ENCODE measurements at places on chromosomes 13 and 19. TPM values are rescaled to one million over a fixed set of nuclear protein-coding genes. Genes with fewer than 3 reads are reported as not detected.

SHISA2 gene
- not detected for total RNA-seq

DAZAP1 gene
- 109 TPM for total RNA-seq

KLK2 gene
- total RNA-seq = not detected

HIPK4 gene
- total RNA-seq = 0.07 TPM

FUT2 gene
- not detected for total RNA-seq

ZNF763 gene
- total RNA-seq = 1.4 TPM

CALR3 gene
- total RNA-seq = not detected

PLVAP gene
- not detected for total RNA-seq

RFPL4AL1 gene
- total RNA-seq = not detected

TUBB4A gene
- total RNA-seq = not detected

LMTK3 gene
- total RNA-seq = 0.88 TPM

DNA sequence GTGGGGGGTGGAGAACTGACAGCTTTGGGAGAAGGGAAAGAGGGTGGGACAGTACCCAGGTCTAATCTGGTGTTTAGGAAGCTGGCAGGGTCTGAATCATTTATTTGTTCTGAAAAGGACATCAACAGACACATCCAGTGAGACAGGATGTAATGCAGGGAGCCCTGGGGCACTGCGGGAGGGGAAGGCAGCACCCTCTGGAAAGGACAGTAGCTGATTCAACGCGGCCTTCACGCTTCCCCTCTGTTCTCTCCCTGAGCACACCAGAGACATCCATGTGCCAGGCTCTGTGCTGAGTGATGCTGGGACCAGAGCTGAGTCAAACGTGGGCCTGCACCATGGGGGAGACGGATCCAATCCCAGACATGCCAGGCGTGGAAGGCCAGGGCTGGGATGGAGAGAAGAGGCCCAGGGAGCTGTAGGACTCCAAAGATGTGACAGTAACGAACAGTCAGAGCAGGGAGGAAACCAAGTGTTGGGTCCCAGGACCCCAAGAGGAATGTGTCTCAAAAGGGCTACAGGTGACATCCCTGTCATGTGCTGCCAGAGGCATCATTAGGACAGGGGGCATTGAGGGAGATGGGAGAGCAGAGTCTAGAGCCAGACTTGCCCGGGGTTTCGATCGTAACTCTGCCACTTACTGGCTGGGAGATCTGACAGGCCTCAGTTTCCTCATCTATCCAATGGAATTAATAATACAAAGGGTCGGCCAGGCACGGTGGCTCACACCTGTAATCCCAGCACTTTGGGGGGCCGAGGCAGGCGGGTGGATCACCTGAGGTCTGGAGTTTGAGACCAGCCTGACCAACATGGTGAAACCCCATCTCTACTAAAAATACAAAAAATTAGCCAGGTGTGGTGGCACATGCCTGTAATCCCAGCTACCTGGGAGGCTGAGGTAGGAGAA is 1.7 kb downstream of the ETFB start:
- DNase-seq = peak; percentile 6

DNA sequence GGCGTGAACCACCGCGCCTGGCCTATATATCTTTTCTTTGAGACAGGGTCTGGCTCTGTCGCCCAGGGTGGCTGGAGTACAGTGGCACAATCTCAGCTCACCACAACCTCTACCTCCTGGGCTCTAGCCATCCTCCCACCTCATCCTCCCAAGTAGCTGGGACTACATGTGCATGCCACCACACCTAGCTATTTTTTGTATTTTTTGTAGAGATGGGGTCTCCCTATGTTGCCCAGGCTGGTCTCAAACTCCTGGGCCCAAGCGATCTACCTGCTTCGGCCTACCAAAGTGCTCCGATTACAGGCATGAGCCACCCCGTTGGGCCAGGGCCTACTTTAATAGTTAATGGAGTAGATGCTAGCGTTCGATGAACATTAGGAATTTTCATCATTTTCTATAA is 3.4 kb downstream of the TNPO2 start:
- no peak for DNase-seq

DNA sequence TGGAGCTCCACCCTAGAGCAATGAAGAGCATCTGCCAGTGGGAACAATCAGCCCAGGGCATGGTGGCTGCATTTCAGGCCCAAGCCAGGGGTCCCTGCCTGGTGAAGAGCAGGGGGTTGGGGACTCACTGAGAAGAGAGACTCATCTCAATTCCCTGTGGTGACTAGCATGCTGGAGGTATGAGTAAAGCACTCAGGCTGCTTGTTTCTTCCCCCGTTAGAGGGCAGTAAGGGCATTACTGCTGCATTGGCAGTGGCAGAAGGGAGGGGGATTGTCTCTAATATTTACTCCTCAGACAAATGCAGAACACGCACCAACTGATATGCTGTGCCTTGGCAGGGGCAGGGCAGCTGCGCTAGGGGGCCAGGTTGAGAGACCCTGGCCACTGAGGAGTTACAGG is 329.1 kb downstream of the SLITRK5 start:
- DNase-seq = no peak

GRCh38 chr13:111117289-111117688 is 2.2 kb downstream of the ARHGEF7 start:
- DNase-seq = no peak

- DNase-seq = no peak
Measured at GRCh38 chr13:70255406-70255991, 147.2 kb upstream of the KLHL1 start.

GRCh38 chr13:24725379-24725778 is 38.6 kb upstream of the RNF17 start:
- DNase-seq = no peak

DNA sequence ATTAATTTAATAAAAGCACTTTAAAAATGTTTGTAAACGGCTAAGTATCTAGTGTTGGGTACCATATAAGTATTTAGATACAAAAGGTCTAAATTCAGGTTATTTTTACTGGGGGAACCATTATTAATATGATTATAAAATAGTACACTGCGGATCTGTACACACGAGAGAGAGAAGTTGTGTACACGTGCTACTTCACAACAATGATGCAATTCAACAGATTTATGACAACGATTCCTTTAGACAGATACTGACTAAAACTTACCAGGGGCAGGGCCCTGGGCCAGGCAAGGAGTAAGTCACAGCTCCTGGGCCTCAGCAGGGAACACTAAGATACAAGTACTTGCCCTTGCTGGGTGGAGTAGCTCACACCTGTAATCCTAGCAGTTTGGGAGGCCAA is 29.1 kb upstream of the TPTE2 start:
- no peak for DNase-seq

- DNase-seq = no peak
Measured at GRCh38 chr19:10321874-10322835, 6.3 kb upstream of the FDX2 start.

- DNase-seq = no peak
Measured at GRCh38 chr13:110830800-110831371, 84.0 kb downstream of the ANKRD10 start.

DNA sequence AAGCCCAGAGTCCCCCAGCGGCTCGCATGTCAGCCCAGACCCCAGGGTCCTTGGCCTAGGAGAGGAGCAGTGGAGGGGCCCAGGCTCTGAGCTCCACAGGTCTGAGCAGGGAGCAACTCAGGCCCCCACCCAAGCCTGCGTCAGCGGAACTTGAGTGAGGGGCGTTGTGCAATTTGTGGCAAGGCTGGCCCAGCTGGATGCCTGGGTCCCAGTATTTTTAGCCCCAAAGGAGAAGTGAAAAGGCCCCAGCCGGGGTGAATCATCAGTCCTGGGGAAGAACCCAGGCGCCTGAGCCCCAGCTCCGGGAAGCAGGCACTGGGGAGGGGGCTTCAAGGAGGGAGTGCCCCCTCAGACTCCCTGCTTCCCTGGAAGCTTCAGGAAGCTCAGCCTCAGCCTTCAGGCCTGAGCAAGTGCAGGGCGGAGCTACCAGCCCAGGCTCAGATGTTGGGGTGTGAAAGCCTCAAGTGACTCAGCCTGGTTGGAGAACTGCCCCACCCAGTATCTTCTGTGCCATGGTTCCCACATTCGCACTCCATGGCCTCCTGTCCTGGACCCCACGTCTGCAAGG is 7.2 kb downstream of the MED29 start:
- DNase-seq = peak; percentile 83

DNA sequence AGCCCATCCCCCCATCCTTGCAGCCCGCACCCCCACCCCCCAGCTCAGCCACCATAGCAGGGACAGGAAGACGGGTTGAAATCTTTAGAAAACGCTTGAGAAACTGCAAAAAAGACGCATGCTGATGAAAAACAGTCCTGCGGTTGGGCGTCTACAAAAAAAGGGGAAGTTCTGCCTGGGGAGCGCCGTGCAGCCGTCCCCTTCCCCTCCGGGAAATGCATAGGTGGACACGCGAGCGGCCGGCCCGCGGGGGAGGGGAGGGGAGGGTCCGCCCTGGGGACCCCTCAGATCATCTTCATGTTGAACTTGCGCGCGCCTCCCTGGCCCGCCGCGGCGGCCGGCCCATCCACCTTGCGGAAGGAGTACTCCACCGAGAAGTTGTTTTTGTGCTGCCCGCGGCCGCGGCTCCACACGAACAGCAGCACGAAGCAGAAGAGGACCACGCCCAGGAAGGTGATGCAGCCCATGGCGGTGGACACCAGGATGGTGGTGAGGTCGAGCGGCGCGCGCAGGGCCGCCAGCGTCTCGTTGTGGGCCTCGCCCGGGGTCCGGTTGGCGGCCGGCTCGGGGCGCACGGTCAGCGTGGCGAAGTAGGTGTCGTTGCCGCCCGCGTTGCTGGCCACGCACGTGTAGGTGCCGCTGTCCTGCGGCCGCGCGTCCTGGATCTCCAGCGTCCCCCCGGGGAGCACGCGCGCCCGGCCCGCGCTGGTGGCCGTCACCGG is 7.9 kb upstream of the PEAK3 start:
- DNase-seq = no peak

Measured in HFFc6 (cell line).